ENCODE measurements at places on chromosomes 16 and 17.

DNA sequence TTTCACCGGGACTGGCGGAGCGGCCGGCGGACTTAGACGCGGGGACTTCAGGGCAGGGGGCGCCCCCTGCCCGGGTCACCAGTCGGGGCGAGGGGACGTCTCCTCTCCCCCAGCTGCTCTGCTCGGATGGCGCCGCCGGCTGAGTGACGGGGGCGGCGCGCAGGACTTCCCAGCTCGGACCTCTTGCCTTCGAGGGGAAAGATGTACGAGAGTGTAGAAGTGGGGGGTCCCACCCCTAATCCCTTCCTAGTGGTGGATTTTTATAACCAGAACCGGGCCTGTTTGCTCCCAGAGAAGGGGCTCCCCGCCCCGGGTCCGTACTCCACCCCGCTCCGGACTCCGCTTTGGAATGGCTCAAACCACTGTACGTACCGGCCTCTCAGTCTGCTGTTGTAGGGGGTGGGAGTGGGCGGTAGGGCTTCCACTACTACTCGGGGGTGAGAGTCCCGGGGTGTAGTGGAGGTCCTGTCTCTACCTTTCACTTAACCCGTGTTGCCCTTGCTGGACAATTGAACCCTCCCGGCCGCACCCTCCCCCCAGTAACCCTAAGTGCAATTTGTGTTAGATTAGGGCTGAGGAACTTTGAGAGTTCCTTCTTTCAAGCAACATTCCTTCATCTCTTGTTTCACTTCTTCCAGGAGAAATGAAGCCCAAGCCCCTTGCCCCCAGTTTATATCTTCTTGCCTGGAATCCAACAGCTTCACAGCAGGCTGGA lies 21.9 kb downstream of the GJD3 start:
- no peak for DNase-seq

- DNase-seq = no peak
These were observed 10.6 kb downstream of the RBFOX1 start for GRCh38 chr16:7343243-7343642.

DNA sequence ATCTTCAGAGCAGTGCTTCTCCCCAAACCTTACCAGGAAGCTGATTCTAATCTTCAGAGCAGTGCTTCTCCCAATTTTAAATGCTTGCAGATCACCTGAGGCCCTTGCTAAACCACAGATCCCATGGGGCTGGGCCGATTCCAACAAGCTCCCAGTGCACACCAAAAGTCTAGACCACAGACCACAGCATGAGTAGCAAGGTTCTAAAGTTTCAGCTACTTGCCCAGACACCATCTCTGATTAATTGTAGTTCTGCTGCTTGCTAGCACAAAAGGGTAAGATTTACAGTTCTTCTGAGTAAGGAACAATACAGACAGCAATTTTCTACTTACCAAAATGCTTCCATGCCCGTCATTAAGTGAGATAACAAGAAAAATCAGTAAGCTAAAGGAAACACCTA lies 12.2 kb downstream of the CLEC3A start:
- no peak for DNase-seq

DNA sequence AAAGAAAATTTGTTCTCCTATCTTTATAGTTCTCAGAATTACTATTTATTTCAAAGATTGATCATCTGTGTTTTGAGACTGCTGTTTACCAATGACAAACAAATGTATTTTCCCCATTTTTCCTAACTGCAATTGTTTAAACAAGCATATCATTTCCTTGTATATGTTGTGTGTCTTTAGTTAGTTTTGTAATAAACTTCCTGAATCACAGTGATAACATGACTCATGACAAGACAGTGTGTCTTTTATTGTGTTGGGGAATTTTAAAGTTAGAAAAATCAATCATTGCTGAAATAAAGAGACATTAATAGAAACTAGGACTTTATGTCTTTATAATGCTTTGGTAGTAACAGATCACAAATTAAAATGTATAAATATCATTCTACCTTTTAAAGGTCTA lies 348.5 kb downstream of the KCNJ2 start:
- DNase-seq = no peak

GRCh38 chr17:36592316-36592715 lies 637 bp downstream of the DHRS11 start:
- peak; percentile 46 for DNase-seq

DNA sequence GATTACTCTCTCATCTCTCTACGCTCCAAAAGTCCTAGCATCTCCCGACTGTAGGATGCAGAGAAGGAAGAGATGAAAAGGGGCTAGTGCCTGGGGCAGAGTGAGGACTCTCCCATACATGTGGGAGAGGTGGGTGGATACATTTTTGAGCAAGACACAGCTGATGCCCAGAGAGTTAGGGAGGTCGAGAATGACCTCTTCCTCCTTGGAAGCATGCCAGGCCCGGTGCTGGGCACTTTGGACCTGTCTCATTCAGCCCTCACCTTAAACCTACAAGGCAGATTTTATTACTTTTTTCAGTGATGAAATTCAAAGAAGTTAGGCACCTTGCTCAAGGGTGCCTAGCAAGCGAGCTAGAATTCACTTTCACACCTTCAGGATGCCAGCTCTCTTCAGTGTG lies 38.2 kb downstream of the WSCD1 start:
- DNase-seq = no peak

- DNase-seq = no peak
These were observed 24.9 kb downstream of the SCNN1G start for GRCh38 chr16:23207485-23207884.
